ENCODE measurements at places on chromosomes 3 and 15. TPM values are rescaled to one million over a fixed set of nuclear protein-coding genes. Genes with fewer than 3 reads are reported as not detected.

Gene CTXND1
- total RNA-seq = not detected

Gene ZIC1
- not detected for total RNA-seq

Gene TOMM70
- 38.9 TPM for total RNA-seq

Gene TIMP4
- total RNA-seq = not detected

Gene FGF12
- total RNA-seq = not detected

Gene PIGZ
- total RNA-seq = 2.6 TPM

Gene CAMK2N2
- 0.20 TPM for total RNA-seq

Gene COL7A1
- 1.1 TPM for total RNA-seq

Gene ALDH1A2
- 1.5 TPM for total RNA-seq

DNA sequence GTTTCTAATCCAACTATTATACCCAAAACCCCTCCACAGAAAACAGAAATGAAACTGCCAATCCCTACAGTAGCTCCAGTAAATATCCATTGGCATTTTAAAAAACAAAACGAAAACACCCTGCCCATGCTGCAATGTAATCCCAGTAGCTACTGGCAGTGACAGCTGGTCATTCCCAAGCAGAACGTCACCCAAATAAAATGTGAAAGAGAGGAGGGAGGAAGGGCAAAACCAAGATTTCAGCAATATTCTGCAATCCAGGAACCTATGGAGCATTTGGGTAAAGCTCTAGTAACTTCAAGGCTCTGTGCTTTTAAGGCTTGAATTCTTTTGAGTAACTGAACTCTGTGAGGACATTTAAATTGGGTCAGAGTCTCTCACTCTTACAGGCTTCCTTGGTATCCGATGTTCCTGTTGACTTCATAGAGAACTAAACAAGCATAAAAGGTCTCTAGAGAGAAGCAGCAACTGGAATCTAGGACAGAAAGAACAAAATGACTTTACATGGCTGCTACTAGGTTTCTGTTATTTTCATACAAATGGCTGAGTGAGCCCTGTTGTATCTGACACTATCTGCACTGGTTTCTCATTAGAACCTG, 136.2 kb downstream of the TNIK start:
- no peak for DNase-seq

DNA sequence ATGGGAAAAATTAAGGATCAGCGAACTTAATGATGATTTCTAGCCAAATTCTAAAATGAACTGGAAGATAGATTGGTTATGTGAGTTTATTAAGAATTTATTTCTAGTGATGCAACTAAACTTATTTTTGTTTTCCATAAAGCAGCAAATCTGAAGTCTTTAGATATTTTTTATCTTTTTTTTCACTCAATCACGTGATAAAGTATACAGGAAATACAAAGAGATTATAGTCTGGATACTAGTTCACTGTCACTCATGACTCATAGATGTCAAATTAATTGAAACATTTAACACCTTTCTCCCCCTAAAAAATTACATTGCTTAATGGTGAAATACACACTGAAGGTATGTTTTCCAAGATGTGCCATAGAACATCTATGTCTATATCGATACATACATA, 416.9 kb downstream of the TUSC7 start:
- DNase-seq = no peak

DNA sequence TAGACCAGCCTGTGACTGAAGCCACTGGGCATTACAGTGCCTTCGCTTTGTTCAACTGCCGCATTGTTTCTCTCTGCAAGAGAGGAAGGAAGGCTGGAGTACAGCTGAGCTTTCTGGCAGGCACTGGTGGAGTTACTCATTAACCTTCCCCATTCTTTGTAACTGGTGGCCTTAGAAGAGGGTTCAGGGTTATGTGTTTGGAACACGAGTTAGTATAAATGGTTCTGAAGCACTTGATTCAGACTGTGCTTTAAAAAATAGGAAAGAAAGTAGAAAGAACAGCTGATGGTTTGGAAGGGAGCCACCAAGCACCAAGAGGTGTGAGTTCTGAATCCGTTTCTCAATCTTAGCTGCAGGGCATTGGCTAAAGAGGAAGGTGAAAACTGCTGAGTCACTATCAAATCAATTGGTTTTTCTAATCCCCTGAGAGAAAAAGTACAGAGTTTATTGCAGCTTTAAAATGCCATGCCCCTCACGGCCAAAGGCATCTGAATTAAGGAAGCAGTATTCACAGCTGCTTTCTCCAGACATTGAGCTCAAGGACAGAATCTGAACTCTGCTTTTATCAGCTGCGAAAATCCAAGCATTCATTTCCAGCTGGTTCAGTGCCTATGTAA, 3.6 kb downstream of the HGD start:
- no peak for DNase-seq

GRCh38 chr3:17157713-17158112, 273.0 kb downstream of the PLCL2 start:
- peak; percentile 2 for DNase-seq

DNA sequence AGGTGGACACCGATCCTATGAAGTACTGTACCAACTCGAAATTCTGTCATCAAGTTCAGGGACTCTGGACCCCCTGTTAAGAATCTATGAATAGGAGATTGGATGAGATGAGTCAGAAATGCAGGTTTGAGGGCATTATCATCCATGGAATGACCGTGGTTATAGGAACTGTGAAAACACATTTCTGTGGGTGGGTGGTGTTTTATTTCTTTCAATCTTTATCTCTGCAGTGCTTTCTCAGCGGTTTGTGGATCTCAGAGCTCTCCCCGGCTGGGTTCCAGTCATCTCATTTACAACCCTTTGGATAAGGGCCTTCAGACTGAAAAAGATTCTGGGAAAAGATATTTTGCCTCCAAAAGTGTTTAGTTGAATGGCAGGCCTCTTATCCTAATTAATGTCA, 5.4 kb upstream of the ABHD17C start:
- no peak for DNase-seq

- no peak for DNase-seq
These were observed 64.0 kb upstream of the EPHA3 start for GRCh38 chr3:89043406-89043932.

DNA sequence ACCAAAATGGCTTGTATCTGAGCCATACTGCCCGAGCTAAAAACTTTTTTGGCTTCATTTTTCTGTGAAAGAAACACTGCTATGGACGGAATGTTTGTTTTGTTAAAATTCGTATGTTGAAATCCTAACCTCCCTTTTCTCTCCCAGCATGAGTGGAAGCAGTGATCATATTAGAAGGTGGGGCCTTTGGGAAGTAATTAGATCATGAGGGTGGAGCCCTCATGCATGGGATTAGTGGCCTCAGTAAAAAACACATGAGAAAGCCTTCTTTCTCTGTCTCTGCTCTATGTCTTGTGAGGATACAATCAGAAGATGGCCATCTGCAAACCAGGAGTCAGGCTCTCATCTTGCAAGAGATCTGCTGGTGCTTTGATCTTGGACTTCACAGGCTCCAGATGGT, 7.4 kb upstream of the FNDC3B start:
- DNase-seq = no peak

DNA sequence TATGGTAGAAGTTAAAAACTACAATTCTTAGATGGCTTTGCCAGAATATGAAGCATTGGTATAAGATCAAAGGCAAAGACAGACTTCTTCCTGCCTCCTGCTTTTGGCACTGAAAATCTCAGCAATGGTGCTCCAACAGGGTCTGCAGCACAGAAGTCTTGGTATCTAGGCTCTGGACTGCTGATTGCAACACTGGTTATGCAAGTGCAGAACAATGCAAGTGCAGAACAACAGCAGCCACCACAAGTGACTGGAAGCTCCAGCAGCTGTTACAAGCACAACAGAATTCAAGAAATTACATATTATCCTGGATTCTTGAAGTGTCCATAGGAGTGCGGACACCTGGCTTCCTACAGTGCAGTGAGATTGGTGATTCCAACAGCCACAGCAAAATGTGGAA, 33.7 kb downstream of the ZBTB20 start:
- no peak for DNase-seq

GRCh38 chr3:173401369-173401768, 3.8 kb downstream of the NLGN1 start:
- DNase-seq = no peak

DNA sequence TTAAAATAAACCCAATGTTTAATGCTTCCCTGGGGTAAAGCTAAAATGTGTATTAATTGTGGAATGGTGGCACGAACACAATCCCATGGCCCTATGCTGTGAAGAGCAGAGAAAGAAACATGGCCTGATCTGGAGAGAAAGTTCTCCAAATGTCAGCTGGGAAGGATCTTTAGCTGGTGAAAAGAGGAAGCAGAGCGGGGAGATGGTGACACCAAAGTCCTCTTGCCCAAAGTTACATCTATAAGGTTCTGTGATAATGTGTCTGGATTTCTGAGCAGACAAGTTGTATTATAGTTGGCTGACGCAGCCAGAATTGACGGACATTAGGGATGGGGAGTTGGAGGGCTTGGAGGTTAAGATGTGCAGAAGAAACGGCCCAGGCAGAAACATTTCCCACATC, 196.2 kb downstream of the CHST2 start:
- no peak for DNase-seq

- no peak for DNase-seq
These were observed 228.2 kb downstream of the TCF12 start for GRCh38 chr15:57146506-57147201.

DNA sequence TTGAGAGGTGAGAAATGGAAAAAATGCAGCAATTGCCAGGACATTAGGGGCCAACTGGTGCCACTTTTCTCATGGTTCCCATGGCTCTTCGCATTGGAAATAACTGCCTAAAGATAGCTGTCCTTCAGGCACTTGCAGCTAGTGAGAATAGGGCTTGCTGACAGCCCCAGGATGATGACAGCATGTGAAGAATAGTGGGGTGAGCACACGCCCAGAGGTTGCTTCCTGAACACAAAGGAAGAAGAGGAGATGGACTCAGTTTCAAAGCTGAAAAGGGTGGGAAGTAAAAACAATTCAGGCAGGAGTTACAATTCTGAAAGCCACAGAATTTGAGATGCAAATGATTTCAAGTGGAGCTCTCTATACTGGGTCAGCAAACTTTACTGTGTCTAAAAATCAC, 45.6 kb downstream of the TNFAIP8L3 start:
- DNase-seq = no peak

DNA sequence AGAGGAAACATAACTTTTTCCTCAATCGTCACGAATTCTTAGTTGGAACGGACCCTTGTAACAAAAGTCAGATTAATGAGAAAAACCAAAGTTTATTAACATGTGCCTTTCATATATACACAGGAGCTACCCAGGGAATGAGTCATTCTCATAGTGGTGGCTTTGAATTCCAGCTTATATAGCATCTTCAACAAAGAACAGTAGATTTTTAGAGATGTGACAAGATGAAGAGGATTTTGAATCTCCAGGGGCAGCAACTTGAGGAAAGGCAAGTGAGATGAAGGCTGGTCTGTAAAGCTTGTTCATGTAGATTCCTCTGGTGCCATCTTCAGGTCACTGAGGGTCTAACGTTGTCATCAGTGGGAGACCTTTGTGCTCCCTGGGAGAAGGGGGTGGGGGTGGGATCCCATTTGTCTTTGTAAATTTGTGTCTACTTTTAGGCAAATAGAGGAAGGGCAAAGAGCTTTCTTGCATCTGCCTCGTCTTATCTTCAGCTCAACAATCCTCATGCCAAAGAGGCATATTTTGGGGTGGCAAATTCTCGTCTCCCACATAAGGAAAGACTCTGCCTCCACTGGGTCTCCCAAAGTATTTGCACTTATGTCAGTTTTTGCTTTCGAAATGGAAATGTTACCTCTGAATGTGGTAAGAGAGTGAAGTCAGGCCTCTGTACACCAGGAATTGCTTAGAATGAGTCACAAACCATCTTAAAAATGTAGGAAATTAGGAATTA, 29.5 kb downstream of the CLEC3B start:
- no peak for DNase-seq

DNA sequence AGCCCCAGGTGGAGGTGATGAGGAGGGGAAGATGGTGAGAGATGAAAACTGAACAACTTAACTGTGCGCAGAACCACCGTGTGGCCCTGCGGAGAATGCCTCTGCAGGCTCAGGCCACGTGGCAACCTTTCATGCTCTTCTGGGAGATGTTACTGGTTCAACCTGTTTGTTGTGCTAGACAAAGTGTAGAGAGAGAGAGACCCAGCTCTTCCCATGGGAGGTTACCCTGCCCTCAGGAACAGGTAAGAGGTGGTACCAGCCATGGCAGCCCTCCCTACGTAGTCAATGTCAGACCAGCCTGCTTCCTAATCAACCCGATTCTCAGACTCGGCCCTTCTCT, 37.0 kb upstream of the HACD2 start:
- DNase-seq = no peak
